Progenitor cell of endocrine pancreas (in vitro differentiated cells): ENCODE measurements at places on chromosomes 3 and 15.

- no peak for DNase-seq
Measured at GRCh38 chr3:109548192-109548938, 211.0 kb upstream of the DPPA4 start.

DNA sequence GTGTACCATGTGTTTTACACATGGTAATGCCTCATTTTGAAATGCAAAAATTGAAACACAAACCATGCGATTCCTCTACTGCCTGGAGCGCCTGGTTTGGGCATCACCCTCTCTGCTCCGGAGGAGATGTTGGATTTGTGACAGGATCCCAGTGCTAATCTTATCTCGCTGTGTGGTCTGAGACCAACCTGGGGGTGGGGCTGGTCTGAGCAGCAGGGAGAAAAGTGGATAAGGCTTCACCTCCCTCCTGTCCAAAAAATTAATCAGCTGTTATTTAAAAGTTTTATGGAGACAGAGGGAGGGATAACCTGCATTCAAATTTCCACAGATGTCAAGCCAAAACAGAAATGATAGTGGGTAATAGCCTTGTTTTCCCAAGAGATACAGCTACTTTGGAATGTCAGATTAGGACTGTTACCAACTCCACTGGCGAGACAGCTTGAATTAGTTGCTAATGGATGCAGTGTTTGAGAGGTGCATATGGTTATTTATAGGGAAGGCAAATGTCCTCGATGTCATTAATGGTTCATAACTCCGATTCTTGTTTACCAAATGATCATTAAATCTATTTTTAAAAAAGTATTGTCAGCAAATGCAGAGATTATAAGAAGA lies 54.0 kb upstream of the SKOR1 start:
- DNase-seq, result no peak

- DNase-seq, result no peak
Measured at GRCh38 chr3:140931016-140931454, 10.6 kb upstream of the SLC25A36 start.

DNA sequence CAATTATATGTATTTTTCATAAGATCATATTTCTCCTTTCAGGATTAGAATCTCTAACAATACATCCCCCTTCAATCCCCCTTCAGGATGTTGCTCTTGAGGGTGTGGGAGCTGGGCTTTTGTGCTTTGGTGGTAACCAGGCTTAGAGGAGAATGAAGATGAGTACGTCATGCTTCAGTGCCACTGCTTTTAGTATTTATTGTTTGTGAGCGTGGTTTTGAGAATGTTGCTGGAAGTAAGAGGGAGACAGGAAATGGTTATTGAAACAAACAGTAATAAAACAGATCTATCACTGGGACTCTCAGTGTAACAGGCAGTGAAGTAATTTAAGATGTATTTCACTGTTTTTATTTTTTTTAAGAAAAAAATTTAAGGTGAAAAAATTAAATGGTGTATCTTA lies 35.3 kb downstream of the GBE1 start:
- DNase-seq, result no peak

- peak; percentile 24 for DNase-seq
Measured at GRCh38 chr3:119240101-119240590, 532 bp downstream of the B4GALT4 start.

GRCh38 chr15:61195116-61196002 lies 33.7 kb downstream of the RORA start:
- no peak for DNase-seq

DNA sequence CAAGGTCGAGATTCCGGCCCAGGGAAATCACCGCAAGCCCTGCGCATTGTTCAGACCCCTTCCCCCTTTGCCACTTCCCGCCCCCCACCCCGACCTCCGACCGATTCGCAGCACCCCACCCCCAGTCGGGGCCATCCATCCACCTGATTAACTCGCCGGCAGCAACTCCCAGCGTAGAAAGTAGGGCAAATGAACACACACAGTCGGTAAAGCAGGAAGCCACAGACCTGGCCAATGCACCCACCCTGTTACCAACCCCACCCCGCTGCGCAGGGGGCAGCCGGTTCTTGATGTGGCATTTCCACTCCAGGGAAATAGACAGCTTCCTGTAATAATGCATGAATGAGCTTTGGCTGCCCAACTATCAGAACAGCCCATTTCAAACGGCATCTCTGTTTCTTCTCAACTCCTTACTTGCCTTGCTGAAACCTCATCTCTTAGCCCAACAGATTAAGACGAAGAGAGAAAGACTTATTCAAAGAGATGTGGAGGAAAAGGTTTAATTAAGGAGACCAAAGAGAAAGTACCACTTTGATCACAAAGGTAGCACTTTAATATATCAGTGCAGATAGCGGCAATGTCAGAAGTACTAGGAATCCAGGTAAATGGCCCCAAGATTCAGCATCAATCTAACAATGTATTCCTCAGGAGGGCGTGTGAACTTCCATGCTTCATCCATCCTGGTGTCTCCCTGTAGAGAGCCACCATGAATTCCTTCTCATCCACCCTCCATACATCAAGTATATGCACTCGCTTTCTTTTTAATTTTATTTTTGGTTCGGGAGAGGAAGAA lies 1.9 kb downstream of the TNIK start:
- DNase-seq, result no peak

DNA sequence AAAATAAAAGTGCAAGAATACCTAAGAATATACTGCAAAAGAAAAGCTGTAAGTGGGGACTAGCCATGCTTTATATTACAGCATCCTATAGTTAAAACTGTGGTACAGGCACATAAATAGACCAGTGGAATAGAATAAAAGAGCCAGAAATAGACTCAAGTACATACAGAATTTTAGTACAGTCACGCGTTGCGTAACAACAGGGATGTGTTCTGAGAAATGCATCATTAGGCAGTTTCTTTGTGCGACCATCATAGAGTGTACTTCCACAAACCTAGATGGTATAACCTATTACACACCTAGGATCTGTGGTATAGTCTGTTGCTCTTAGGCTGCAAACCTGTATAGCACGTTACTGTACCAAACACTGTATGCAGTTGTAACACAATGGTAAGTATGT lies 61.8 kb downstream of the PCCB start:
- no peak for DNase-seq

DNA sequence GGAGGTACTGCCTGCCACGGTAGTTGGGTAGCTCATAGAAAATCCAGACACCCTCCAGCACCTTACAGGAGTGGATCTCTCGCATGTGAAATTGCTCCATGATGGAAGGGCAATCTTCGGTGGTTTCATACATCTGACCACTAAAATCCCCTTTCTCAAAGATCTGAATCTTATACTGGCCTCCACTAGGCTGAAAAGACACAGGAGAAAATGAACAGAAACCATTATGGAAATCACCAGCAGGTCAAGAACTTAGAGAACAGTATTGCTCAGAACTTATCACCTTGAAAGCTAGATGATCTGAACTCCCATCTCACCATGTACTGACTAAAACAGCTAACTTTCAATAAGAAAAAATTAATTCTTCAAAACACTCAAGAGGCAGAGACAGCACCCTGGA lies 5.4 kb downstream of the CRYGS start:
- no peak for DNase-seq

DNA sequence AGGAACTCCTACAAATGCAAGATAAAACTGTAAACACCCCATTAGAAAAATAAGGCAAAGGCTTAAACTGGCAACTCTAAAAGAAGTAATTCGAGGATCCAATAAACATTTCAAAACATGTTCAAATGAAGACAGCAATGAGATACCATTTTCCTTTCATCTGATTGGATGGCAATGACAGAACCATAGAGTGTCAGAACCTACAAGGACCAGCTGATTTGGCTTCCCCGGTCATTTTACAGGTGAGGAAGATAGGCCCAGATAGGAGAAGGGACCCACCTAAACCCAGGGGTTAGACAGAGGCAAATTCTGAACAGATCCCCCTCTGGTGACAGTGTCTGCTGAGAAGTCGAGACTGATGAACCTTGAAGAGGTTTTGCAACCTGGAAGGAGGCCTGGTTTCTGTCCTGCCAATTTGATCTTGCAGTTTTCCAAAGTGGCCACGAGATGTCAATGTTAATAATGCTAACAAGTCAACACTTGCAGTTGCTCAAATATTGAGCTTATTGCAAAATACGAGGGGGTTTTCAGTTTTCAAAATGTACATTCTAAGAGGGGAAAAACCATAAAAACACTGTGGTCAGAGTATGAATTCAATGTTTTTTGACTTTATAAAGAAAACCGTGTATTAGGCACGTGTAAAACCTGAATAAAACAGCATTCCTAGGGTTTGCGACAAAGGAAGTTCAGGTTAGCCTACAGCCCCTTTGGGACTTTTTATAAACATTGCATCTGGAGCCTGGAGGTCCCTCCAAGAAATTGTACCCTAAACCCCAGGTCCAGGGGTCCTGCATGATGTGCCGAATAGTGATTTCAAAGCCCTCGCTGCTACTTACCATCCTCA lies 21.5 kb downstream of the CFAP161 start:
- no peak for DNase-seq
